ENCODE measurements at places on chromosomes 4 and X. TPM values are rescaled to one million over a fixed set of nuclear protein-coding genes. Genes with fewer than 3 reads are reported as not detected.

The C4orf51 gene
- not detected for total RNA-seq

The TMSB15C gene
- 10.9 TPM for total RNA-seq

The OTC gene
- total RNA-seq = 0.26 TPM

The MAGEB1 gene
- not detected for total RNA-seq

The CXXC4 gene
- total RNA-seq = under 0.01 TPM

The MBNL3 gene
- 0.26 TPM for total RNA-seq

The TMEM154 gene
- total RNA-seq = 0.63 TPM

The TLR2 gene
- 0.13 TPM for total RNA-seq

The TCEANC gene
- total RNA-seq = 1.2 TPM

The GPC4 gene
- total RNA-seq = 0.13 TPM

The GAGE2A gene
- not detected for total RNA-seq

The SHISA3 gene
- 0.13 TPM for total RNA-seq

The ZNF718 gene
- total RNA-seq = 3.9 TPM

The CT45A1 gene
- total RNA-seq = not detected

Data from dermis microvascular lymphatic vessel endothelial cell (primary cell).